ENCODE measurements at places on chromosomes 4 and X. TPM values are rescaled to one million over a fixed set of nuclear protein-coding genes. Genes with fewer than 3 reads are reported as not detected.
A peak's percentile ranks its signal among the peaks of the same experiment; 100 is the strongest.

SEPTIN6 gene
- 4.7 TPM for total RNA-seq

P2RY10 gene
- total RNA-seq = not detected

NAP1L3 gene
- 0.15 TPM for total RNA-seq

BCORL1 gene
- total RNA-seq = 5.1 TPM

FHDC1 gene
- total RNA-seq = 2.0 TPM

DNA sequence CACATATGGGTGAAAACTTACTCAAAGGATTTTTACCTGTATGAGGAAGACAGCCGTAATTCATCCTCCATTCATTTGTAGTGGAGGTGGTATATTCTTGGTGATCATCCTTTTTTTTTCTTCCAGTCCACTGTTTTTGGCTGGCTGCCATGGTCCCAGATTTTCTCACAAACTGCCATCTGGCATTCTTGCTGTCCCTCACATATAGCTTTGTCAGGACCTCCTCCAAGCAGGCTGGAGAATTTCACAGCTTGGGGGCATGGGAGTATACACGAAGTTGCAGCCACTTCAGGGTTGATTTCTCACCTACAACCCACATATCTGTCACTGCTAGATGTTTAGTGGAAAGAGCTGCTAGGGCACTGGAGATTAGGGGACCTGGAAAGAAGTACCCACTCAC, 401.0 kb downstream of the IL1RAPL1 start:
- no peak for DNase-seq
- H3K4me1 ChIP-seq = no peaks in the 10 kb centered on the region
- no peaks in the 10 kb centered on the region for H3K36me3 ChIP-seq
- H3K27ac ChIP-seq = no peak overlapping the region
- no peak overlapping the region for H3K4me3 ChIP-seq
- H3K27me3 ChIP-seq = no peaks in the 10 kb centered on the region

- no peak overlapping the region for H3K4me3 ChIP-seq
- no peak overlapping the region for H3K27ac ChIP-seq
- DNase-seq = no peak
- H3K27me3 ChIP-seq = peaks cover 27% of the 10 kb centered on the region
- H3K36me3 ChIP-seq = no peaks in the 10 kb centered on the region
- no peaks in the 10 kb centered on the region for H3K4me1 ChIP-seq
These were observed 72.2 kb downstream of the COMMD8 start for GRCh38 chr4:47391256-47391655.

DNA sequence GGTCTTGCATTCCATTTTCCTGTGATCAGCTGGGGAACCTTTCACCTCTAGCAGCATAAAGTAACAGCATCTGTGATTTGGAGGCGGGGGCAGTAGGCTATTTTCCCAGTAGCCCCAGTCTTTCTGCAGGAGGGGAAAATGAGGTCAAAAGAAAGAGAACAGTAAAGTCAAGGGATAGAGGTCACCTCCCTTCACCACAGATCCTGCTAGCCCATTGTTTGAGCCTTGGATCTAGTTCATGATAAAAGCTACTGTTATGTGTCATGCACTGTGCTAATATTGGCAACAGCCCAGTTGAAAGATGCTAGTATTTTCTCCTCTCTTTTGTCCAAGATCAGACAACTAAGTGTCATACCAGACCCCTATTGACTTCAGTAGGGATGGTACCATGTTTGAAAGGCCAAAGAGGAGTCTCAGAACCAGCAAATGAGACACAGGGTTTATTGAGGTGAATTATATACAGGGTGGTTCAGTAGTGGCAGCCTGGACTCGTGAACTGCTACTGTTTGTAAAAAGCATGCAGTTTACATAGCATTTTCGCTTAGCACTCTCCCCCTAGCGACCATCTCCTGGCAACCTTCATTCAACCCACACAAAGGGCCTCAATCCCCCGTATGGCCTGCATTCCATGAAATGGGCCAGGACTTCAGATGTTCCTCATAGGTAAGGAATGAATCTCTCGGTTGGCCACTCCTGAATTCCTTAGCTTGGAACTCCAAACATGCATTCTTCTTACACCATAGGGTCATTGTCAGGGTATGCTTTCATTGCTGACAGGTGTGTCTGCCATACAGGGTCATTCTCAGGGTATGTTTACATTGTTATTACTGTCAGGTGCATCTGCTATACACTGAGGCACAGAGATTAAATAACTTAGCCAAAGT, 170.0 kb upstream of the FRMPD4 start:
- H3K4me1 ChIP-seq = no peaks in the 10 kb centered on the region
- H3K36me3 ChIP-seq = no peaks in the 10 kb centered on the region
- DNase-seq = peak; percentile 24
- no peak overlapping the region for H3K4me3 ChIP-seq
- H3K27me3 ChIP-seq = no peaks in the 10 kb centered on the region
- H3K27ac ChIP-seq = no peak overlapping the region

- no peak for DNase-seq
- H3K4me3 ChIP-seq = no peak overlapping the region
- no peaks in the 10 kb centered on the region for H3K27me3 ChIP-seq
- H3K4me1 ChIP-seq = no peaks in the 10 kb centered on the region
- peaks cover 10% of the 10 kb centered on the region for H3K36me3 ChIP-seq
These were observed 14.4 kb downstream of the ITGB1BP2 start for GRCh38 chrX:71315917-71316316.

PNPLA4 gene
- total RNA-seq = 45.1 TPM

DNA sequence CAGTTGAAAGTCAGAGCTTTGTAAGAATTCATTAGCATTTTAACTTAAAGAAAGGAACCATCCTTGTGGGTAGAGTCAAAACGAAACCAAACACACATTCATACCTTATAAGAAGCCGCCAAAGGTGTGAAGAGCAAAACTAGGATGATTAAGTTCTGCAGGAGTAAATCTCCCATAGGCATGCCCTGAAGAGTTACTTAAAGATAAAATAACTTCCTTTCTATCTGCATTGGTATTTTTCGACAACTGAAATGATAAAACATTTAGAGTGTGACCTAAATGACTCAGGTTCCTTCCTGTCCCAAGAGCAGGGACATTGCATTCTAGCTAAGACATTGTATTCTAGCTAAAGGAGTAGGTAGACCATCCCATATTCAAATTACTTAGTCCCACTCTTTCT, 75.3 kb downstream of the BCOR start:
- DNase-seq = no peak
- no peaks in the 10 kb centered on the region for H3K27me3 ChIP-seq
- H3K36me3 ChIP-seq = no peaks in the 10 kb centered on the region
- no peak overlapping the region for H3K4me3 ChIP-seq

GRCh38 chrX:134631426-134632346, 26.6 kb downstream of the PLAC1 start:
- H3K27me3 ChIP-seq = peaks cover 28% of the 10 kb centered on the region
- H3K36me3 ChIP-seq = no peaks in the 10 kb centered on the region
- H3K27ac ChIP-seq = no peak overlapping the region
- no peak overlapping the region for H3K4me3 ChIP-seq
- peaks cover 2% of the 10 kb centered on the region for H3K4me1 ChIP-seq
- DNase-seq = peak; percentile 29

SLC35A2 gene
- total RNA-seq = 38.6 TPM

Data from MCF 10A (cell line).